Stimulated activated CD8-positive, alpha-beta memory T cell treated with anti-CD3 and anti-CD28 coated beads, Interleukin-4, amount 100 ng/mL, for 48 hours (primary cell): ENCODE measurements at places on chromosomes 4 and X.

DNA sequence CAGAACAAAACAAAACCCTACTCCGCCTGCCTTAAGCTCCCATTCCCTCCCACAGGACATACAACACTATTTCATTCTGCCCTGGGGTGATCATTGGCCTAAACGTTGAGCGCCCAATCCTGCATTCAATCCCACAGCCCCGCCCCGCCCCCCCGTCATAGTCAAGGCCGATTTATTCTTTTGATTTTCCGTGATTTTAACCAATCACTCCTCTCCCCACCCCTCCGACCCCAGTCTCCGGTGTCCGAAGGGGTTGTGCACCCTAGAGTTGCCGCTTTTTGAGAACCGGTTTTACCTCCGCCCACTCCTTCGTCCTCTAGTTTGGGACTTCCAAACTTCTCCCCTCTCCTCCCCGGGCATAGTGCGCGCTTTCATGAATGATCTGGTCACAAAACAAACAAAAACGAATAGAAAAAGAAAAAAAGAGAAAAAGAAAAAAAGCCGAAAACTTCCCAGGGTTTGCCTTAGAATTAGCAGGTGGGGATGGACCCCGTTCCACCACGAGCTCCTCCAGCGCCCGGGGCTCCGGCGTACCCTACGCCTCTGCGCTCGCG, 446 bp upstream of the UBE2A start:
- DNase-seq: no peak

DNA sequence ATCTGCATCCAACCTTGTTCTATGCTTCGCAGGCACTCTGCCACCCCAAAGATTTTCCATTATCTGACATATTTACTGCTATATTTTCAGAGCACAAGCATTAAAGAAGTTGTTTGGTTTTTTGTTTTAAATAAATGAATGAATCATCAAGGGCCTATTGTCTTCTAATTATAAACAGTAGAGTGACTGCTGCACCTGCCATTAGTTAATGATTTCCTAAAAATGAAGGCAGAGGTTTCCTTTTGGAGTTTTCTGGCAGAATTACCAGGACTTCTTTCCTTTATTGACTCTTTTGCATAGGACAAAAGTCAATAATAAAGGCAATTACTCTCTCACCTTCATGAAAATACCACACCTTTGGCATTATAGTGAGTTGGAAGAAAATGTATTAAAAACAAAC, 238.1 kb downstream of the INPP4B start:
- no peak for DNase-seq

DNA sequence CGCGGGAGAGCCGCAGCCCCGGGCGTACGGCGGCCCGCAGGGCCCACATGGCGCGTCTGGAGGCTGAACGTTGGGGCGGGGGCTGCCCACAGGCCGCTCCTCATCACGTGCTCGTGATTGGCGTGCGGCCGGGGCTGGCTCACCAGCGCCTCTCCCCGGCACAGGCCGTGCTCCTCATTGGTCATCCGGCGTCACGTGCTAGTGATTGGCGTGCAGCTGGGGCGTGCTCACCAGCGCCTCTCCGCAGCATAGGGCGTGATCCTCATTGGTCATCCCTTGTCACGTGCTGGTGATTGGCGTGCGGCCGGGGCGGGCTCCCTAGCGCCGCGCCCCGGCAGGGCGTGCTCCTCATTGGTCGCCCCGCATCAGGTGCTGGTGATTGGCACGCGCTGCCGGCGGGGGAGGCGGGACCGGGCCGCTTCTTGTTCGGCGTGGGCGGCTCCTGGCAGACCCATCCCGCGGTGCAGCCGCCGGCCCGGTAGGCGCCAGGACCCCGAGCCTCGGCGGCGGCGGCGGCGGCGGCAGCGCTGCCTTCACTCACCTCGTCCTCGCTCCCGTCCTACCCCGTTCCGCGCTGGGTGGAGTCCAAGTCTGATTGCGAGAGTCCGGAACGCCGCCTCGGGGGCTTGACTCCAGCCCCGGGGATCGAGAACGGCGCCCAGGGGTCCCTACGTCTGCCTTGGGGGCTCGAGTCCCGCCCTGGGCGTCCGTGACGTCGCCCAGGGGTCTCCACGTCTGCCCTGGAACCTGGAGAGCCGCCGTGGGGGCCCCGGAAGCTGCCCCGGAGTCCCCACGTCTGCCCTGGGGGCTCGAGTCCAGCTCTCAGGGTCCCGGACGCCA, at the start of gene GTPBP6:
TSS of gene GTPBP6 (minus strand) at position 58 of the 840 bp plus-strand sequence. CDS start at position 49, 9 bp downstream.
- peak; percentile 98 for DNase-seq

- DNase-seq: no peak
These were observed 61.3 kb downstream of the CHRDL1 start for GRCh38 chrX:110734271-110734670.

- DNase-seq: no peak
These were observed 554.4 kb downstream of the TRAM1L1 start for GRCh38 chr4:116531026-116531425.

DNA sequence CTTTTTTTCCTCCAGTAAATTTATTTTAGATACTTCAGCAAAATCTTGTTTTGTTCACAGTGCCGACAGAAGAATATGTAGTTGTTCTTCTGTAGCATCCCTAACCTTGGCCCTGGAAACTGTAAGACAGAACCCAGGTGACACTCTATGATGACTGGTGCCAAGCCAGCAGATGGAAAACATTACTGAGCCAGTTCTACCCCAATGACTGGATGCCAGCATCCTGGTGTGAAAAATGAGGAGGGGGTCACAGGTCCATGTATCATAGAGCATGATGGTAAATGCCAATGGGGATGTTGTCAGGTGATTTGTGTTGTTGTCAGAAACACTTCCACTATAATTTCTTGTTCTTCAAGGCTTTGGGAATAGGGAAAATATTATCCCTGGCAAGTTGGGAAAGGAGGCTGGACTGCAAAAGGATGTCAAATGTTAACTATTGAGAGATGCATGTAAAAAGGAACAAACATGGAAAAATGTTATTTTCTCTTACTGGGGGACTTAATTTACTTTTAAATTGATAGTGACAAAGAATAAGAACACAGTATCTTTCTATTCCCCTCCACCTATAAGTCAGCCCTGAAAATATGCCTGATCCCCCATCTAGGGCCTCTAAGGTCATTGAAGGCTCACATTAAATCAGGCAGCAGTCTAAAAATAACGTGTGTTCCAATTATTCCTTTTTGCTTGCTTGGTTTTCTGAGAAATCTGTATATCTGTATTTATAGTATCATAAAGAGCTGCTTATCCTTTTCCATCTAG, 159.8 kb downstream of the RASL11B start:
- DNase-seq: no peak

DNA sequence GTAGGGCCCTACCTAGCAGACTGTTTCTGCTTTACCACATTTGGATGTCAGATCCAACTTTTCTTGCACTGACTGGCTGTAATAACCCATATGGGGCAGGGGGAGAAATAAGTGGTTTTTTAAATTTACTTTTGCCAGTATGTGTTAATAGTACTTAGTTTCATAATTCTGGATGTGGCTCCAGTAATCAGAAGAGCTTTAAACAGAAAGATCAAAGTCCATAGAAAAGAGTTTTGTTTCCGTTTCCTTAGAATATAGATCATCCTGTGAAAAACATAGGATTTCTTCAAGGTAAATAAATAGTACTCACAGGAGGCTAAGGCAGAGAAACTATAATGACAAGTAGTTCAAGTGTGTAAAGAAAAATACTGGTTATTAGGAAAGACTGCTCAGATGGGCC, 85.6 kb downstream of the SLC39A8 start:
- no peak for DNase-seq
